Spleen (tissue), 13 donors: ENCODE measurements at places on chromosomes 2 and 18. TPM values are rescaled to one million over a fixed set of nuclear protein-coding genes. Genes with fewer than 3 reads are reported as not detected.

DNA sequence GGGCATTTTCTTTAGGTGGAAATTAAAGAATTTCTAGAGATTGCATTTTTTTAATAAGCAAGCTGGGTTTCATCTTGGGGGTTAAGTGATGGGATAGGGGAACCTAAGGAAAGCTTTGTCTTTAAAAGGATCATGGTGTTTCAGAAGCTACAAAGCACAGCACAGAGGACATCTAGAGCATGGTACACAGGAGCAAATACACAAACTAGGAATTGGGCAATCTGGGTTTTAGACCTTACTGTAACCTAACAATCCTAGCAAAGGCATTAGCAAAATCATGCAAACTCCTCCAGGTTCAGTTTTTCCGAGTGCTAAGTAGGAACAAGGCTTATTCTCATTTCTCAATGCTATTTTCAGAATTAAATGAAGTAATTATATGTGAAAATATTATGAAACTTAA is 134.1 kb downstream of the CD226 start:
- DNase-seq, result no peak

DNA sequence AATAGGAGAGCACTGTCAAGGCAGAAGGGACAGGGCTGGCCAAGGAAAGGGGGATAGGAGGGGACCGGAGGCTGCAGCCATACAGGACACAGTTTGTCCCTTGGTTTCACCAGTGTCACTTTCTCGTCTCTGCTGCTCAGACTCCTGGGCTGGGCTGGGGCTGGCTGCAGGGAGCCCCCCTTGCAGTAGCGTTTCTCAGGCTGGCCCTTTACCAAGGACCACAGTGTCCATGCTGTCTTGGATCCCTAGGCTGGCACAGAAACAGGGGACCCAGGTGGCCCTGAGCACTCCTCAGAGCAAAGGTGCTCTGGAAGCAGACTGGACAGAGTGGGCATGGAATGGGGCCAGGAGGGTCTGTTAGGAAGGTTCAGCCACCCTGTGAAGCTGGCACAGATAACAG is 34.8 kb downstream of the ATOH8 start:
- DNase-seq, result peak; percentile 37

DNA sequence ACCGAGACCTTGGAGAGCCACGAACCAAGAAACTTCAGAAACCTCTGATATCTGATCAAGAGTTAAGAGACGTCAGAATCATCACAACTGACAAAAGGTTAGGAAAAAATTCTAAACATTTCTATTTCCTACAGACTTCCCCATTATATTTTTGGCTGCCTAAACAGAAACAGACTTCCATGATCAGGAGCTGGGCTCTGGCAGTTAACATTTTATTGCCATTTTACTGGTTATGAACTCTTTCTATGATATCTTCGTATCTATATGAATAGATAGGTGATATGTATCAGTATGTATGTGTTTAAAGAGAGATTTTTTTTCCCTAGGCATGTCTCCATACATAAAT is 31.1 kb upstream of the PPP1R1C start:
- DNase-seq, result no peak

GRCh38 chr2:151575338-151575737 is 158.9 kb downstream of the NEB start:
- DNase-seq, result no peak

- DNase-seq, result no peak
These were observed 21.0 kb downstream of the SEMA4F start for GRCh38 chr2:74675090-74675489.

DNA sequence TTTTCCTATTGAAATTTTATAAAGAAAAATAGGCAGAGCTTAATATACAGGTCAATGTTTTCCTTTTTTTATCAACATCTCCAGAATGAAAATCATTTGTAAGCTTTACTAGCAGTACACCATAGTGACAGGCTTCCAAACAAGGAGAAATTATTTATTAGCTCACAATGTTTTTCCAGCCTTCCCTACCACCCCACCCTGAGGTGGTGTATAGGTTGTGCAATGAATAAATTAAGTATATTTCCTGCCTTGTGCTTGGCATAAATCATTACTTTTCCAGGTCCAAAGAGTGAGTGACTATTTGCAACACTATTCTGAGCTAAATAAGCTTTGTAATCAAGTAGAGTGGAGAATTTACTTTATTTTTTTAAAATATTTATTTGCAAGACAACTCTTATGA is 876.2 kb upstream of the POU3F3 start:
- no peak for DNase-seq

CNDP1 gene
- 0.03 TPM for polyA plus RNA-seq

GCA gene
- polyA plus RNA-seq, result 49.1 TPM

- DNase-seq, result no peak
These were observed 46.8 kb downstream of the TMEM131 start for GRCh38 chr2:97948926-97949325.

GRCh38 chr2:37911296-37911873 is 13.7 kb upstream of the RMDN2 start:
- DNase-seq, result no peak
